Naive thymus-derived CD4-positive, alpha-beta T cell (primary cell): ENCODE measurements at places on chromosomes 4 and X. TPM values are rescaled to one million over a fixed set of nuclear protein-coding genes. Genes with fewer than 3 reads are reported as not detected.

GRCh38 chr4:13992975-13993520, 365.5 kb upstream of the BOD1L1 start:
- no peaks in the 10 kb centered on the region for H3K27me3 ChIP-seq
- H3K4me3 ChIP-seq = no peak overlapping the region
- no peak overlapping the region for H3K27ac ChIP-seq
- no peak for DNase-seq

- DNase-seq = no peak
- no peaks in the 10 kb centered on the region for H3K36me3 ChIP-seq
- no peak overlapping the region for H3K27ac ChIP-seq
- H3K4me1 ChIP-seq = no peaks in the 10 kb centered on the region
- H3K27me3 ChIP-seq = no peaks in the 10 kb centered on the region
Observed at GRCh38 chr4:5747738-5748375, 36.9 kb downstream of the EVC start.

The PPP4R3C gene
- total RNA-seq = not detected

DNA sequence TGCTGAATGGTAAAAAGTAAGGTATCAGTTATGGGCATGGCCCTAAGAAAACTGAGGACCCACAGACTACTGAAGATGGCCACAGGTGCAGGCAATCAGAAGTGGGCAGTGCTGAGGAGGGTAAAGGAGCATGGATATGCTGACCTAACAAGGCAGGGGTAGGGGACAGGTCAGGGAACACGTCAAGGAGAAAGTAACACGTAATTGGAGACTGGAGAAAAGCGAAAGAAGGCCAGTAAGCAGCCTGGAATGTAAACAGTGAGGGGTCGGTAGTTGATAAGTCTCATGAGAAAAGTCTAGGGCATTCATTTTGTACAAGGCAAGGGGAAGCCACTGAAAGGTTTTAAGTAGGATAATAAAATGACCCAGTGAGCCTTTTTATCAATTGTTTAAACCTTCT, 153.3 kb downstream of the PRDM5 start:
- no peak overlapping the region for H3K4me3 ChIP-seq
- H3K27me3 ChIP-seq = no peaks in the 10 kb centered on the region
- H3K4me1 ChIP-seq = no peaks in the 10 kb centered on the region
- H3K27ac ChIP-seq = no peak overlapping the region

DNA sequence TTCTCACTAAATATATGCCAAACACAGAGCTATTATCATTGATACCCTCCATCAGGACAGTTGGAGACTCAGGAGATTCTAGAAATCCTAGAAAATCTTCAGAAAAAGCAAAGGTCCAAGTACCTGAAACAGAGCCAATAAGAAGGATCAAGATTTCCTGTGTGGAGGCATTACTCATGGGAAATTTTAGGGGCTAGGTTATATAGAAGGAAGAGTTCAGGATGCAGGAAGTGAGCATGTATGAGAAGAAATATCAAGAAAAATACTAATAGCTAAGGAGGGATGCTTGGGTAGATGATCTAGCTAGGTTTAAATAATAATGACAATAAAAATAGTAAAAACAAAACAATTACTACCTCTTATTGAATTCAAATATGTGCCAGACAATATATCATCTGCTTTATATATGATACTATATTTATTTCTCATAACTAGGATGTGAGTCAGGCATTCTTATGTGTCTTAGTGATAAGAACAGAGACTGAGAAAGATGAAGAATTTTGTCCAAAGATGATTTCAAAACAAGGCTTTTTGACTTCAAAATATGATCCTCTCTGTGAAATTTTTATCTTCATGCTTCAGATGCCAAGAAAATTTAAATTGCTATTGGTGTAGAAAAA, 66.4 kb upstream of the HHIP start:
- no peaks in the 10 kb centered on the region for H3K36me3 ChIP-seq
- H3K27ac ChIP-seq = no peak overlapping the region
- no peak for DNase-seq
- no peaks in the 10 kb centered on the region for H3K4me1 ChIP-seq

DNA sequence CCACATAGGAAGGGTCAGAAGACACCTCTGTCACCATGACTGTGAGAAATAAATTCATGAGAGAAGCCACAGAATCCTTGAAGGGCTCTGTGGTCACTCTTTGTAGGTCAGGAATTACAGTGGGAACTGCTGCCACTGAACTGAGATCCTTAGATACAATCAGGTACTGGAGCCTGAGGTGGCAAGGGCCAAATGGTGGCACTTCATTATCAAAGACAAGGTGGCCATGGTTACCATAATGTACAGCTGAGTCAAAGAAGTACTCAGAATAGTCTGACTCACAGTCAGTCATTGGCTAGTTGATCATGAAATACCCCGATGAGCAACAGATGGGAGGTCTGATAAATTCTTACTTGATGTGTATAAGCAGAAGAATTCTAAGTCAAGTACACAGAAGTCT, 131.9 kb downstream of the RTL3 start:
- no peaks in the 10 kb centered on the region for H3K4me1 ChIP-seq
- H3K4me3 ChIP-seq = no peak overlapping the region
- no peak overlapping the region for H3K27ac ChIP-seq

- no peaks in the 10 kb centered on the region for H3K27me3 ChIP-seq
- no peaks in the 10 kb centered on the region for H3K4me1 ChIP-seq
Observed at GRCh38 chr4:184099535-184099966, 118.1 kb downstream of the ENPP6 start.

GRCh38 chr4:188934320-188934962, 795.2 kb downstream of the TRIML1 start:
- H3K4me3 ChIP-seq = no peak overlapping the region
- no peak for DNase-seq
- no peaks in the 10 kb centered on the region for H3K36me3 ChIP-seq
- no peak overlapping the region for H3K27ac ChIP-seq

The GC gene
- not detected for total RNA-seq

GRCh38 chr4:130608121-130608520, 1512.2 kb downstream of the C4orf33 start:
- no peaks in the 10 kb centered on the region for H3K4me1 ChIP-seq
- no peak overlapping the region for H3K4me3 ChIP-seq
- H3K36me3 ChIP-seq = no peaks in the 10 kb centered on the region
- no peak overlapping the region for H3K27ac ChIP-seq
- no peaks in the 10 kb centered on the region for H3K27me3 ChIP-seq

DNA sequence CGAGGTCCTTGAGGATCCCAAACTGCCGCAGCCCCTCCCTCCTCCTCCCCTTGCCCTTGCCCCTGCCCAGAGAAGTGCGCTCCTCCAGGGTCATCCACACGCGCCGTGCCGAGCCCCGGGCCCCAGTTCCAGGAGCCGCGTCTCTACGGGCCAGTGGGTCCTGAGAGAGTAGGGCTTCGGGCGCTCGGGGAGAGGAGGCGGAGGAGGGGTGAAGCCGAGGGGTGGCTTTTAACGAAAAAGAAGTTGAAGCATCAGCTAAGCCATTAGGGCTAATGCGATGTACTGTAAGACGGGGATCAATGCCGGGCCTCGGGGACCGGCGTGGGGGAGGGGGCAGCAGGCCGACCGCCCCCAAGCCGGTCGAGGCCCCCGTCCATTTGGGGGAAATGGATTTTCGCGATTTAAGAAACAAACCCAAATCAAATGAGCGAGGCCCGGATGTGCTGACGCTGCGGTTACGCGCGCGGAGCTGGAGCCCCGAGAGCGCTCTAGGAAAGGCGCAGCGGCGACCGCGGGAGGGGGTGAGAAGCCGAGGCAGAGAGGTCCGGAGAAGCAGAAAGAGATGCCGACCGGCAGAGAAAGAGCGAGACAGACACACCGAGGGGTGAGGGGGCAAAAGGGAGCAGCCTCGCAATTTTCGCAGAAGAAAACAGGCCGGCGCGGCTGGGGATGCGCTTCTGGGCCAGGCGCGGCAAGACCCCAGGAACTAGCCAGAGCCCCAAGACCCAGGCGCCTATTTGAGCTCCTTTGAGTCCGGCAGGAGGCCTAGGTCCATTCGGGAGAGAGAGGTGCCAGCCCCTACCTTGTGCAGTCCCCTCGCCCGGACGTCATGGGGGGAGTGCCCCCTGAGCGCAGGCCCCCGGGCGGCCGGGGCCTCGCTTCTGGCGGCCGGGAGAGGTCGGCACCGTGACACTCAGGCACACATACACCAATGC, 13.6 kb downstream of the HMX1 start:
- H3K27me3 ChIP-seq = no peaks in the 10 kb centered on the region
- no peak overlapping the region for H3K27ac ChIP-seq
- DNase-seq = no peak
- no peaks in the 10 kb centered on the region for H3K36me3 ChIP-seq
- no peak overlapping the region for H3K4me3 ChIP-seq

DNA sequence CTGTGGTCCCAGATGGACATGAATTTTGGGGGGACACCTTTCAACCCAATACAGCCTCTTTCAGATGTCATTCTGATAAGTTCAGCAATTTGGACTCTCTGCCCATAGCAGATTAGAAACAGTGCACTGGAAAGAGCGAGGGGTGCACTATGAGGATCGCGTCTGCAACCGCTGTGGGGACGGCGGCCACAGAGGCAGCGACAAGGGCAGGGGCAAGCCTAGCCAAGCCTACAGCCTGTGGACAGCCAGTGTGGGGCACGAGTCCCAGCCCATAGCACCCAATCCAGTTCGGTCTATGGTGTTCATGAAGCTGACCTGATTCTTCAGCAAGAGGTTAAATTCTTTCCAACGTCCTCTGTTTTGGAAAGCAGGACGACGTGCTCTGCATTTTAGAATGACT, 9.7 kb upstream of the NSG1 start:
- H3K27me3 ChIP-seq = no peaks in the 10 kb centered on the region
- DNase-seq = no peak
- no peaks in the 10 kb centered on the region for H3K36me3 ChIP-seq
- no peak overlapping the region for H3K4me3 ChIP-seq

- H3K36me3 ChIP-seq = no peaks in the 10 kb centered on the region
- no peak overlapping the region for H3K4me3 ChIP-seq
- H3K4me1 ChIP-seq = no peaks in the 10 kb centered on the region
- no peaks in the 10 kb centered on the region for H3K27me3 ChIP-seq
- DNase-seq = no peak
- no peak overlapping the region for H3K27ac ChIP-seq
Observed at GRCh38 chrX:19303256-19303880, 40.4 kb upstream of the PDHA1 start.

GRCh38 chr4:140135529-140136088, 18.4 kb downstream of the MAML3 start:
- H3K4me1 ChIP-seq = no peaks in the 10 kb centered on the region
- H3K36me3 ChIP-seq = no peaks in the 10 kb centered on the region
- H3K27me3 ChIP-seq = no peaks in the 10 kb centered on the region
- no peak overlapping the region for H3K4me3 ChIP-seq

DNA sequence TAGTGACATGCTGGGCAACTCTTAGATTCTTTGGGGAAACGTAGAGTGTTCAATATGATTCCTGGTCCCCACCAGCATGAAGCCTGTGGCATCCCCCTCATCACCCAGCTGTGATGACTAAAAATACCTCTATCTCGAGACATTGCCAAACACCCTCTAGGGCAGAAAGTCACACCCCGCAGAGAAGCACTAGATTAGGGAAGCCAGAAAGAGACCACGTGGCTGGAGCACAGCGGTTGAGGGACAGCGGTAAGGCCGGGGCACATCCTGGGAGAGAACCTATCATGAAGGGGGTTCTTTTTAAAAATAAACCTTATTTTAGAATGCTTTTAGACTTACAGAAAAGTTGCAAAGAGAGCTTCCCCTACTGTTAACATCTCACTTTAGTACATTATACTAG, 11.0 kb downstream of the FAT1 start:
- no peak overlapping the region for H3K27ac ChIP-seq
- H3K4me1 ChIP-seq = no peaks in the 10 kb centered on the region
- H3K4me3 ChIP-seq = no peak overlapping the region
- H3K27me3 ChIP-seq = no peaks in the 10 kb centered on the region
- no peaks in the 10 kb centered on the region for H3K36me3 ChIP-seq

DNA sequence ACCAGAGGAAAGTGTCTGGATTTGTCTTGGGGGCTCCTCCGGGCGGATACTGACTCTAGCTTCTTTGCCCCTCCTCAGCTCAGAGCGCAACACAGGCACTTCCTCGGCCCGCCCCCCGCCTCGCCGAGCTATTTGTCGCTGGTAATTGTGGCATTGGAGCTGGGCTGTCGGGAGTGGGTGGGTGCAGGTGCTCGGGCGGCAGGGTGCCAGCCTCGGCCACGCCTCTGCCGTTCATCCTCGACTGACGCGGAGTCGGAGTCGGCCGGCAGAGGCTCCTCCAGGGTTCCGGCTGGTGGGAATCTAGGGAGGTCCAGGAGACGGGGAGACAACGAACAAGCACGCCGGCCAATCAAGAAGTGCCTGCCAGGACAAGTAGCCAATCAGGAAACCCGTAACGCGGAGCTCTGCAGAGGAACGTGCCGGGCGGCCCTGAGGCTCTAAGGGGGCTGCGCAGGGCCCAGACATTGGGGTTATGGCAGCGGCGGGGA, 3.9 kb upstream of the SYN1 start:
- H3K27ac ChIP-seq = peak overlapping the region; percentile 41
- peak; percentile 58 for DNase-seq
- H3K27me3 ChIP-seq = no peaks in the 10 kb centered on the region
- H3K4me1 ChIP-seq = peaks cover 4% of the 10 kb centered on the region

GRCh38 chr4:115491686-115492085, 378.3 kb upstream of the NDST4 start:
- no peak overlapping the region for H3K4me3 ChIP-seq
- DNase-seq = no peak
- H3K27me3 ChIP-seq = no peaks in the 10 kb centered on the region
- H3K27ac ChIP-seq = no peak overlapping the region

DNA sequence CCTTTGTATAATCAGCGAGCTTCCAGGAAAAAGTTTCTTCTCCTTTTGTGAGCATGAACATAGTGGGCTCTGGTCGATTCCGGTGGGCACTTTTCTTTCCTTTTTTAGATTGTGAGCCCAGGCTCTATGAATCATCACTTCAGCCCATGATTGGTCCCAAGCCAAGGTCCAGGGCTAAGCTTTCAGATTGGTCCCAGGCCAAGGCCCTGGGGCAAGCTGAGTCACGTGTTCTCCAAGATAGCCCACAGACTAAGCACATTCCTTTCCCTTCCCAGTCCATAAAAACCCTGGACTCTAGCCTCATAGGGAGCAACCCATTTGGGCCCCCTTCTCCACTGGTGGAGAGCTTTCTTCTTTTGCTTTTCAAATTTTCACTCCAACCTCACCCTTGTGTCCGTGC, 430.5 kb downstream of the NAP1L3 start:
- H3K4me1 ChIP-seq = no peaks in the 10 kb centered on the region
- H3K27ac ChIP-seq = no peak overlapping the region
- H3K27me3 ChIP-seq = no peaks in the 10 kb centered on the region
- no peak overlapping the region for H3K4me3 ChIP-seq

DNA sequence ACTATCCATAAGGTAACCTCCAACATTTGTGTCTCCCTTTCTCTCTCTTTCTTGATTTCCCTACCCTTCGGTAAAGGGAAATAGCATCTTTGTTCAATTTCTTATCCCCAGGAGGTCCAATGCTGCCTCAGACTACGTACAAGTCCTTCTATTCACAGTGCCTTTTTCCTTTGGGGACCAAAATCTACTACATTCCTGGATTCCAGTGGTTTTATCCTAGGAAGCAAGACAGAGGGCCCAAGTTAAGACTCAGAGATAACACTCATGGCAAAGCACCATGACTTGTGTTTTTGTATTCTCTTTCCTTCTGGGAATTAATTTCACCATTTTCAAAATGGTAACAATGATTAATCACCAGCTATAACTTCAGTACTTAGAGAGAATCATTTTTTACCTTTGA, 10.6 kb downstream of the G3BP2 start:
- peaks cover 28% of the 10 kb centered on the region for H3K4me1 ChIP-seq
- H3K36me3 ChIP-seq = peaks cover 31% of the 10 kb centered on the region
- H3K27me3 ChIP-seq = no peaks in the 10 kb centered on the region

- H3K4me3 ChIP-seq = no peak overlapping the region
- no peak overlapping the region for H3K27ac ChIP-seq
- DNase-seq = no peak
- no peaks in the 10 kb centered on the region for H3K4me1 ChIP-seq
- H3K27me3 ChIP-seq = no peaks in the 10 kb centered on the region
- H3K36me3 ChIP-seq = no peaks in the 10 kb centered on the region
Observed at GRCh38 chr4:30770049-30770549, 49.9 kb downstream of the PCDH7 start.
